ENCODE measurements at places on chromosomes 6 and 20. TPM values are rescaled to one million over a fixed set of nuclear protein-coding genes. Genes with fewer than 3 reads are reported as not detected.

GRCh38 chr6:63964366-63964765, 328.8 kb downstream of the PHF3 start:
- no peak for DNase-seq

The LPA gene
- not detected for total RNA-seq

The ARHGAP40 gene
- total RNA-seq: 9.2 TPM

The FAM209B gene
- total RNA-seq: not detected

GRCh38 chr6:35014341-35014740, 125.3 kb downstream of the ANKS1A start:
- no peak for DNase-seq

The COX7A2 gene
- 352 TPM for total RNA-seq

DNA sequence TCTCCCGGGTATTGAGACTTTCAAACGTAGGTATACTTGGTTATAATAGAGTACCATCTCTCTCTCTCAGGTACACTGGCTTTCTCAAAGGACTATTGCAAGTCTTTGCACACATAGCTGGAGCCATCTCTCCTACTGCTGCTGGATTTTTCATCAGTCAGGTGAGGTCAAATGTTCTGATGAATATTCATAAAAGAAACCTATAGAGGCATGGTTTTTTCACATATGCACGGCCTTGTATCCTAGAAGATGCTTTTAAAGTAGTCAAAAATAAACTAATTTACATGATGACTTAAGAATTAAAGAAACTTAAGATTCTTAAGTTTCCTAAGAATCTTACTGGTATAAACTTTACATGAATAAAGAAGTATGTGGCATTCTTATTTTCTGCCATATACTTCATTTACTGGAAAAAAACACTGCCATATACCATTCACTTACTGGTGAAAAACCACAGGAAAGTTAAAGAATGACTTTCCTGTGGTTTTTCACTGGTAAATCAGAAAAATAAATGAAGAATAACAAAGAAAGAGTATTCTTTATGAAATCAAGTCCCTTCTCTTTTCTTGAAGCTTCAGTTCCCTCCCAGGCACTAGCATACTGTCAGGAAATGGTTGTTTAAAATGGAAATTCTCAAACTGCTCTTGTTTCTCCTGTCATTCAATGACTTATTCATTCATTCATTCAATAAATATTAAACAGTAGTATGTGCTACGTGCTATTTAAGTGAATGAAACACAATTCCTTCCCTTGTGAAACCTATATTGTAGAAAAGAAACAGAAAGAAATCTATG, 23.5 kb downstream of the SLC17A4 start:
- DNase-seq: no peak

DNA sequence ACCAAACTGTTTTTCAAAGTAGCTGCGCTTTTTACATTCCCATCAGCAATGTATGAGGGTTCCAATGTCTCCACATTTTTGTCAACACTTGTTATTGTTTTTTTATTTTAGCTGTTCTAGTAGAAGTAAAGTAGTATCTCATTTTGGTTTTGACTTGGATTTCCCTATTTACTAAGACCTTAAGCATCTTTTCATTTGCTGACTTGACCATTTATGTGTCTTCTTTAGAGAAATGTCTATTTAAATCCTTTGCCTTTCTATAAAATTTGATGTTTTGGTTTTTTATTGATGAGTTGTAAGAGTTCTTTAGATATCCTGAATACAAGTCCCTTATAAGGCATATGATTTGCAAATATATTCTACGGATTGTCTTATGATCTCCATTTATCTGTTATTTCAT, 110.6 kb downstream of the CD164 start:
- DNase-seq: no peak

GRCh38 chr6:34230653-34231371, 5.9 kb upstream of the HMGA1 start:
- DNase-seq: no peak

All from renal cortical epithelial cell (primary cell).